ENCODE measurements at places on chromosomes 13 and 19. TPM values are rescaled to one million over a fixed set of nuclear protein-coding genes. Genes with fewer than 3 reads are reported as not detected.

IL27RA gene
- 1.5 TPM for total RNA-seq

CEACAM18 gene
- total RNA-seq, result not detected

MTUS2 gene
- 0.28 TPM for total RNA-seq

KASH5 gene
- not detected for total RNA-seq

ATXN8OS gene
- total RNA-seq, result not detected

YIF1B gene
- total RNA-seq, result 90.5 TPM

KCTD12 gene
- total RNA-seq, result 42.6 TPM

PTPRS gene
- 61.7 TPM for total RNA-seq

SHISA7 gene
- total RNA-seq, result not detected

PTPRH gene
- 6.5 TPM for total RNA-seq

CFAP97D2 gene
- total RNA-seq, result not detected

KLK1 gene
- not detected for total RNA-seq

TRPC4 gene
- 59.2 TPM for total RNA-seq

KLK3 gene
- not detected for total RNA-seq

COG6 gene
- total RNA-seq, result 53.3 TPM

ZNF600 gene
- 3.4 TPM for total RNA-seq

ZNF8 gene
- total RNA-seq, result 4.5 TPM

HRC gene
- under 0.01 TPM for total RNA-seq

ARRDC2 gene
- total RNA-seq, result 19.4 TPM

LGALS14 gene
- total RNA-seq, result not detected

CYSLTR2 gene
- total RNA-seq, result 0.19 TPM

PEAK3 gene
- not detected for total RNA-seq

FFAR2 gene
- total RNA-seq, result not detected

TMEM143 gene
- 2.0 TPM for total RNA-seq

NALCN gene
- total RNA-seq, result 32.8 TPM

LIM2 gene
- total RNA-seq, result not detected
